ENCODE measurements at places on chromosomes 4 and X.
A peak's percentile ranks its signal among the peaks of the same experiment; 100 is the strongest.

- DNase-seq, result peak; percentile 65
Measured at GRCh38 chrX:48025561-48025960, 18.8 kb downstream of the SPACA5 start.

DNA sequence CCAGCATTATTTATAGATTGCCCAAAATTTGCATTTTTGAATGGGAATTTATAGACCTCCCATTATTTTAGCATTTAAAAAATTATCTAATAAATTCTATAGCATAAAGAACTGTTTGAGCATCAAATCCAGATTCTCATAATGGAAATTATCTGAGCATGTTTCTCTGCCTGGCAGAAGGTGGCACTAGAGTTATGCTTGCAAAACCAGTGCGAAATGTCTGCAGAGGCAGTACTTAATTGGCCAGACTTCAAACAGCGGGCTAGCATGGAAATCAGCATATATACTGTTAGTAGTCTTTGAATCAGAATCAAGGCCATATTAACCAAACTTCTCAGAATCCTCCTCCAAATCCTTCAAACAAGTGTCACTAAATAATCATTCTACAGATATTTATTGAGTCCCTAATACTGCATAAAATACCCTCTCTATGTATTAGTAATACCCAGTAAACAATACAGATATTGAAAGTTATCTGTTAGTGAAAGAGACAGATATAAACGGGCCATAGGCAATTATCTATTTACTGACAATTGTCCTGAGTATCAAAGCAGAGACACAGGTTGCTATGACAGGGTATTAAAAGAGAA, 78.7 kb upstream of the DCLK2 start:
- DNase-seq, result peak; percentile 49

DNA sequence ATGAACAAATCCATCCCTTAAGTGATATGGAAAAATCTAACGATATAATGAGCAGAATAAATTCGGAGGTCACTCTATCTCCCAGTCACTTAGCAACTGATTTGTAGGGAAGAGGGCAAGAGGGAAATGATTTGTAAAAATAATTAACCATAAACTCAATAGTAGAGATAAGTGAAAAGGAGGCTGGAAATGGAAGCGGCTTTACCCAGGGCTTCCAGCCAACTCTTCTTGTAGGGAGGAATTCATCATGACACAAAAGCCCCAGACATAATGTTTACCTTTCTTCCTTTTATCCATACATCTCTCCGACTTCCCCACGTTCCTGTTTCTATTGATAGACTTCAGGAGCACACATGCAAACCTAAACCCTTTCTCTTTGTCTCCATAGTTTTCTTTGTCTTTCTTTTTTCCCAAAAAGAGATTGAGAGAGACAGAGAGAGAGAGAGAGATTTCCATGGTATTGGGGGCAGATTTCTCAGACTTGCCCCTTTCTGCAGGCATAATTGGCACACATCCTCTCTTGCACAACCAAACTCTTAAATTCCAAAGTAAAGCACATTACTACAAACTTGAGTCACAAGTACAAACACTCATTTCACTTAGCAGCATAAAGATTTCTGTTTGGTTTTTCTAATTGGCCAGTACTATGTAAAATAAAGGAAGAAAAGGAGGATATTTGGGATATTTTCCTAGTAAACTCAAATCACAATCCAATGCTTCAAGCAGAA, 140.9 kb downstream of the MAPK10 start:
- no peak for DNase-seq

DNA sequence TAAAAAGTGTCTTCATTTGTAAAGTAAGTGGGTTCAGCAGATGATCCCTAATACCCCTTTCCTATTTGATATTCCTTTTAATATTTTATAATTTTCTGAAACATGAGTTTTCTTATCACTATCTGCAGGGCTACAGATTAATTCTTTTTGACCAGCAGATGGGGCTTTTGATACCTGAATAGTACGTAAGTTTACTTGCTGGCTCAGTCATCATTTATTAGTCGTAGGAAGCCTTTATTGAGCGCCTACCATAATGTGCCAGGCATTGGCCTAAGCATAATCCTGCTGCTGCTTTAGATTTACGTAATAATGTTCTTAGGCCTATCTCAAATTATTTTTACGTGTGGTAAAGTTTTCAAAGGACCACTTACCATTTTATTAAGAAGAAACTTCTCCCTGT, 33.1 kb downstream of the OSTC start:
- DNase-seq, result peak; percentile 1

- DNase-seq, result peak; percentile 57
Measured at GRCh38 chrX:9885150-9885549, 82.0 kb upstream of the CLDN34 start.

DNA sequence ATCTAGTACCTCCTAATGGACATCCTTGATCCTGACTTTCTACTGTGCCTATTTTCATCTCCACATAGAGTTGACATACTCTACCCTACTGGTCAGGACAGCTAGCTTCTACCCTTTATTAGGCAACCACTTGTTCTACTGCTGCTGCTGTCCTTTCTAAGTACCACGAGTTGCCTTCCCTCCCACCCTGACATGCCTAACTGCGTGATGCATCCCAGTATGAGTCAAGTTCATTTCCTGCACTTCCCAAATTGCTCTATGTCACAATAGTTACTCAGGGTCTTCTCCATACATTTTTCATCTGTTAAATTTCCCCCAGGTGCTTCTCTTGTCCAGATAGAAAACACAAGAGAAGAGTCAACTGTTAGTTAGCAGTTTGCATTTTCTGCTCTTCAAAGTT, 133.4 kb downstream of the TBC1D19 start:
- DNase-seq, result no peak

DNA sequence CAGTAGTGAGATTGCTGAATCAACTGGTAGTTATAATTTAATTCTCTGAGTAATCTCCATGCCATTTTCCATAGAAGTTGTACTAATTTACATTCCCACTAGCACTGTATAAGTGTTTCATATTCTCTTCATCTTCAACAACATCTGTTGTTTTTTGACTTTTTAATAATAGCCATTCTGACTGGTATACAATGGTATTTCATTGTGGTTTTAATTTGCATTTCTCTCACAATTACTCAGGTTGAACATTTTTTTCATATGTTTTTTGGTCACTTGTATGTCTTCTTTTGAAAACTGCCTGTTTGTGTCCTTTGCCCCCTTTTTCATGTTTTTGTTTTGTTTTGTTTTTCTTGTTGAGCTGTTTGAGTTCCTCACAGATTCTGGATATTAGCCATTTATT, 880.2 kb downstream of the RAPGEF2 start:
- no peak for DNase-seq

DNA sequence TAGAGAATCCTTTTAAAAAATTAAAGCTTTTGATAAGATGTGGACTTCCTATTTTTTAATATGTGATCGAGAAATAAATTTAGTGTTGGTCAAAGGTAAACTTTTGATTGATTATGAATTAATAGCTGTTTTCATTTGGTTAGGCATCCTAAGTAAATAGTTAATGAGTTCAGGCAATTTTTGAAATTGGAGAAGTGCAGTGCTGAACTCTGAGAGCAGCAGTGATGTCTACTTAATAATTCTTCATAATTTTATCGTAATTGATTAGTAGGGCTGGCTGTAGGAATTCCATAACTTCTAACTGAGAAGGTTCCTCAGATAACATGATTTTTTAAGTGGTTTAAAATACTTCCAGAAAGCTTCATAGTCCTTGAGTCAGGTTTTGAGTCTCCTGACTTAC, 1.5 kb downstream of the MND1 start:
- DNase-seq, result no peak

DNA sequence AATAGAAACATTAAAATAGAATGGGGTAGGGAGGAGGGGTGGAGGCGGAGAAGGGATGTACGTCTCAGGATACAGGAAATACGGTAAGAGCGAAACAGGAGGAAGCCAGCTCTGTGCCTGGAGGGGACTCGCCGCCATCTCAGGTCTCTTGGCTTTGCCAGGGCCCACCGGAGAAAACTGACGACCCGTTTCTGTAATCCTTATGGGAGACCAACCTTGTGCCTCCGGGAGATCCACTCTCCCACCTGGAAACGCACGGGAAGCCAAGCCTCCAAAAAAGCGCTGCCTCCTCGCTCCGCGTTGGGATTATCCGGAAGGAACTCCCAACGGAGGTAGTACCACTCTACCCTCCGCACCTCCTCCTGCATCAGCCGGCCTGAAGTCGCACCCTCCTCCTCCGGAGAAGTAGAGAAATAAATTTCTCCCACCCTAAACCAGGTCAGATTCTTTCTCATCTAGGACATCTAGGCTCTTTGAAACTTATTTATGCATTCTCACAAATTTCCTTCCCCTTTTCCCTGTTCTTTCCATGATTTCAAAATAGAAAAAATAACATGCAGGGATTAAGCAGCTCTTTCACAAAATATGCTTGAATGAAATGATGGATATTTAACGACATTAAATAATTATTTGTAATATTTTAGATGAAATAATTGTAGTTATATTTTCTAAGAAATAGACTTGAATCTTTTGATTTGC, at the start of gene NBDY:
Gene NBDY, plus strand, starts transcription at position 92 of the 699 bp plus-strand sequence. Its CDS starts 111 bp downstream, at position 203.
- DNase-seq, result peak; percentile 66

DNA sequence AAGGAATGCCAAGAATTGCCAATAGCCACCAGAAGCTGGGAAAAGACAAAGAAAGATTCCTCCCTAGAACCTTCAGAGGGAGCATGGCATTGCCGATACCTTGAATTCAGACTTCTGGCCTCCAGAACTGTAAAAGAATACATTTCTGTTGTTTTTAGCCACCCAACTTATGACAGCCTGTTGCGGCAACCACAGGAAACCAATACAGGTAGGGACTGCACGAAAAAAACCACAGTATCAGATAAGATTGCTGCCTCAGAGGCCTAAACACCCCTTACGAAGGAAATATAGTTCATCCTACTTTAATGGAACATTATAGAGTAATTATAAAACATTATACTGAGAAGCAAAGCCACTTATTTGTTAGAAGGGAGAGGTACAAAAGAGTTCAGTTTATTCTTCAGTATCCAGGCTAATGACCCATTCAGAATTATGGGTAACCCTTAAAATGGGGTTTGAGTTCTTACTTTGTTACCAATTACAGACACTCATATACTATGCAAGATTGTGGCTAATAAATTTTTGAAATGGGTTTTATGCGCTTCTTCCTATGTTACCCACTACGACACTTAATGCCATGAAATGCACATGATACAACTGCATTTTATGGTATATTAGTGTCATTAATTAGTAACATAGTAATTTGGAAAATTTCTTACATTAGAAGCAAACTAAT, 37.4 kb upstream of the SMIM10L2A start:
- no peak for DNase-seq

DNA sequence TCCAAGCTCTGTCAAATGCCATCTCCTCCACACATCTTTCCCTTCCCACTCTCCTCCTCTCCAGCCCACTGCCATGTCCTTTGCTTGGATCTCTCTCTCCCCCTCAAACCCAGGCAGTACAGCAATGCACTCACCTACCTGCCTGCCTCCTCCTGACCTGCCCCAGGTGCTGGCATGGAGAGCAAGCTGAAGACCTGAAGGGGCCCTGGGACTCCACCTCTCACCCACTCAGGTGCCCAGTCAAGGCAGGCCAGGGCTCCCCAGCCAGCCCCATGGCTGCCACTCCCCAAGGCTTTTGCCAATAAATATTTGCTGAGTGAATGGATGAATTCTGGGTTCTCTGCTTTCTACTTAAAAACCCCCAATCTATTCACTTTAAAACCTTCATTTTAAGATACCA, 12.6 kb upstream of the PHKA2 start:
- DNase-seq, result no peak
